Prostate gland (tissue), 2 donors: ENCODE measurements at places on chromosomes 2 and 18.

GRCh38 chr2:9300829-9301453 is 94.3 kb downstream of the ASAP2 start:
- peak; percentile 29 for DNase-seq

DNA sequence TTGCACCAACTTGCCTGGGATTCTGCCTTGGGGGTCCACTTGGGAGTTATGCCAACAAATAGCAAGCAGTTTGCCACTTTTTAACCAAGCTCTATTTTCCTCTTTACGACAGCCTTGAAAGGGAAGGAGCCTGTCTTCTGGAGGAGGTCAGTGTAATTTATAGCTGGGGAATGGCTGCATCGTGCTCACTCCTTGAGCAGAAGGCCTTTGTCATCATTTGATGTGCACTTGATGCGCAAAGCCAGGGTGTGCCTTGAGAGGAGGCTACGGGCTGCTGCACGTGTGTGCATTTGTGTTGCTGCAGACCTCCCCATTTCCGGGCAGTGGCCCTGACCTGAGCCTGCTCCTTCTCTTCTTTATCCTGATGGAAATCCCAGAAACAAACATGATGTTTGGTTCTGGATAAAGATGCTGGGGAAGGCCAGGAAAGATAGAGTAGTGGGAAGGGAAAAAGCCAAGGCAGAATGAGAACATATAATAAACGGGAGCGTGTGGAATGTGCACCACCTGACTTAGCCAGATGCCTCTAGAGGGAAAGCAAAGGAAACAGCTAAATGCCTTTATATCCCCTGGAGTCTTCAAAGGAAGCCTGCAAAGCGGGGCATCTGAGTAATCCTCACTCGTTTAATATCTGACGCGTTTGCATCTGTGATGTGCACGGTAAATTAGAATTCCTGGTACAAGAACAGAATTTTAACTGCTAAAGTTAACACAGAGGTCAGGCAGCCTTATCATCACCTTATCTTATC is 68.3 kb upstream of the ZNF521 start:
- no peak for DNase-seq

DNA sequence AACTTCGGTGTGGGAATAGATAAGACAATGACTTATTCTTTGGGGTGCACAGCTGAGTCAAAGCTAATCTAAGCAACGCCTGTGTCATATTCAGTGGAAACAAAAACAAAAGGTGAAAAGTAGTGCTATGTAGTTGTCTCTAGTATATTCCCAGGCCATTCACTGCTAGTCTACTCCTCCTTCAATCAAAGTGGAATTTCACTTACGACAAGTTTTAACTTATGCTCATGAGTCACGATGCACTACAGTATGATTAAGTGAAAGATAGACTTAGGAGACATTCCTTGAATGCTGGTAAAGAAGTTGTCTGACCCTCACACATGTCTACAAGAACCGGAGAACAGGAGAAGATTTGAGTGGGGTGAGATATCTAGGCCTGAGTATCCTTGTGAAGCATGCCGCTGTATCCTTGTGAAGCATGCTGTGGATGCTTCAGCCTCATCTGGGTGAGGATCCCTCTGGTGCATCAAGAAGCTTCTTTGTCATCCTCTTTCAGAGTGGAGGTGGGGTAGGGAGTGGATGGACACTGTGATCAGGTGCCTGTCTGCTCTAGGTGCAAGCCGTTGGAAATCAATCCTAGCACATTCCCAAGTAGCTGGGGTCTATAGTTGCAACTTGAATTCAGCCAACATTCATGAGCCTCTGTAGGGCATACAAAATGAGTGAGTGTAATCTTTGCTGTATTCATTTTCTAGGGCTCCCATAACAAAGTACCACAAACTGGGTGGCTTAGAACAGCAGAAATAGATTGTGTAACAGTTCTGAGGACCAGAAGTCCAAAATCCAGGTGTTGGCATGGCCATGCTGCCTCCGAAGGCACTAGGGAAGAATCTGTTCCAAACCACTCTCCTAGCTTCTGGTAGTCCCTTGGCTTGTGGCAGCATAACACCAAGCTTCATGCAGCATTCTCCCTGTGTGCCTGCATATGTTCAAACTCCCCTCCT is 173.5 kb upstream of the FN1 start:
- DNase-seq = no peak

GRCh38 chr2:63590626-63591408 is 2.1 kb downstream of the MDH1 start:
- peak; percentile 10 for DNase-seq

- no peak for DNase-seq
These were observed 20.1 kb downstream of the CTDP1 start for GRCh38 chr18:79699653-79700052.

DNA sequence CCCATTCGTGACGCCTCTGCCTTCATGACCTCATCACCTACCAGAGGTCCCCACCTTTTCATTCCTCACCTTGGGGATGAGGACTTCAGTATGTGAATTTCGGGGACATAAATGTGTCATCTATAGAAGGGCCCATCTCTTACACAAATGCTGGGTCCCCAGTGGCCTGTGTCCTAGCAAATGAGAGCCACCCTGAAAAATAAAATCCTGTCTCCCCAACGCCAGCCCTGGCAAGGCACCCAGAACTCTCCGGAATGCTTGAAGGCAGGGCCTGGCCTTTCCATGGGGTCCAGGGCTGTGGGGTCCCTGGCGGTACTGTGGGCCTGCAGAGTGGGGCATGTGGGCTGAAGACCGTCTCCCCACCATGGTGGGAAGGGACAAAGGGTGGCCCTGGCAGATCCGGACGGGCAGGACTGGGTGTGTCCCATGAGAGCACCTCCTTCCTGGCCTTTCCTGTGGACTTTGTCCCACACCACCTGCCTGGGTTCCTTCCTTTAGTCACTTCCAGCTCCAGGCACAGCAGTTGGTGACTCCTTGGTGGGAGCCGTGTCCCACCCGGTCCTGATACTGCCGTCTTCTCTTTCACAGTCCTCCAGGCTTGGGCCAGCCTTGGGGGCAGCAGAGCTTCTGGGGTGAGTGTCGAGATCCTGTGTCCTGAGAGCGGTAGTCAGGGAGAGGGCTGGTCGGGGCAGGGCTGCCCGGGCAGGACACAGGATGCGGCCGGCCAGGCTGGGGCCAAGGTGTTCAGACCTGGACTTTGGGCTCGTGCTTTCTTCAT is 18.6 kb downstream of the CAPN10 start:
- DNase-seq = no peak

GRCh38 chr2:84559838-84560237 is 43.5 kb downstream of the DNAH6 start:
- DNase-seq = no peak

DNA sequence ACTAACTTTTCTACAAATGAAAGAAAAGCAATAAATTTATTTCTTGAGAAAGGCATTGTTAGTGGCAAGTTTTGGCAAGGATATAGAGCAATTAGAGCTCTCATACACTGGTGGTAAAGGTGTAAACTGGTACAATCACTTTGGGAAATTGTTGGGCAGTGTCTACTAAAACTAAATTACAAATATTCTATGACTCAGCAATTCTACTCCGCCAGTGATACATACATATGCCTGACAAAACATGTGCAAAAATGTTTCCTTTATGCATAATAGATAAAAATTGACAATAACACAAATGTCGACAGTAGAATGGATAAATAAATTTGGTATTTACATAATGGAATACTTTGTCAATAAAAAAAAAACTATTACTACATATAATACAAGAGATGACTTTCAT is 96.3 kb upstream of the SATB2 start:
- DNase-seq = no peak
